Inflammatory macrophage treated with lipopolysaccharide for 1 hour (primary cell): ENCODE measurements at places on chromosomes 1 and 21.

GRCh38 chr1:47781171-47781959 is 215.8 kb downstream of the TRABD2B start:
- no peak for DNase-seq

DNA sequence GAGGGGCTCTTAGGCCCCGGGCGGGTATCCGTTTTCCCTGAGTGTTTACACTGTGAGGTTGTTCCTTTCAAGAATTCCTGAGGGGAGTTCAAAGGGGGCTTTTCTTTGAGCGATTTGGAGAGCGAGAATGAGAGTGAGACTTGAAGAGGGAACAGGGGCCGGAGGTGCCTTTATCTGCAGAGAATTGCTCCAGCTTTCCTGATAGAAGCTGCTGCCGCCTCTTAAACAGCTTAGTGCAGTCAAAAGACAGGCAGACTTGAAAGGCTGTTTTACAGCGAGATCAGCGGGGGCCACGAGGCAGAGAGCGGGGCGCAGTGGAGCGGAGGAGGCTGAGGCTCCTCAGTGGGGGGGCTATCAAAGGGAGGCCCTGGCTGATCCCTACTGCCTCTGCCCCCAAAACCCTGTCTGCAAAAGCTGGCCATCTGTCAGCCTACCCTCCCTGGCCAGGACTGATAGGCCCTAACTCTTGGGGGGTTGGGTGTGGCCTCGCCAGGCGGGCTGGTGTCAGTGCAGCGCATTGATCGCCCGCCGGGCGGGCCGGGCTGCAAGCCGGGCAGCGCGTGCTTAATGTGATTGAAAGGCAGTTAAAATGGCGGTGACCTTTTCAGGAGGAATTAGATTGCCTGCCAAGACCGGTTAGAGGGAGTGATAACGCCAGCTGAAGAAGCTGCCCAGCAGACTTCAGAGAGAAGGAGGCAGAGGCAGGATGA is 36.4 kb downstream of the TMEM53 start:
- no peak for DNase-seq

GRCh38 chr1:11858968-11859871 is 475 bp upstream of the NPPB start:
- DNase-seq = no peak

DNA sequence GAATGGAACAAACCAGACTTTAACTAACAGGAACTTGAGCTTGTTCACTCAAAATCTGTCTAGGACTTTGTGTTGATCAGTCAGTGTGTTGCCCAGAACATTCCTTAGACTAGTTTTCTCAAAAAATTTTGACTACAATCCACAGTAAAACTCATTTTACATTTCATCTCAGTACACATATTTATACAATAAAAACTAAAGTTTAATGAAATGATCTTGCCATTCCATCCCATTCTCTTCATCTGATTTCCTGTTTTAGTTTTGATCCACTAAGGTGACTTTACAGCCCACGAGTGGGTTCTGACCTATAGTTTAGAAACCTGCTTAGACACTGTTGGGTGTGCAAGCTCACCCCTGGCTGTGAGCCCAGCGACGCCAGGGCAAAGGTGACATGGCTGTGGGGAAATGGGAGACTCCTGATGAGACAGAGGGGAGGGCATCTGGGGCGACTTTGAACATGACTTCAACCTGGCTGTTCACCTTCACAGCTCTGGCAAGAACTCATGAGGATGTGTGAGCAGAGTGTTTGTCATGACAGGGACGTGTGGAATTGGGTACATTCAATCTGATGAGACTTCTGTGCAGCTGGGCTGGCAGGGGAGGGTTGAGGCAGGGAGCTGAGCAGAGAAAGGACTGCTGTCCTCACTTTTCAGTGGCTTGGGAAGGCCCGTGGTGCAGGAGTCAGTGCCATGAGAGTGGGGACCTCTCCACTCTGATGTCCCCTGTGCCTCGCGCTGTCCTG is 40.6 kb downstream of the LHX4 start:
- DNase-seq = no peak

DNA sequence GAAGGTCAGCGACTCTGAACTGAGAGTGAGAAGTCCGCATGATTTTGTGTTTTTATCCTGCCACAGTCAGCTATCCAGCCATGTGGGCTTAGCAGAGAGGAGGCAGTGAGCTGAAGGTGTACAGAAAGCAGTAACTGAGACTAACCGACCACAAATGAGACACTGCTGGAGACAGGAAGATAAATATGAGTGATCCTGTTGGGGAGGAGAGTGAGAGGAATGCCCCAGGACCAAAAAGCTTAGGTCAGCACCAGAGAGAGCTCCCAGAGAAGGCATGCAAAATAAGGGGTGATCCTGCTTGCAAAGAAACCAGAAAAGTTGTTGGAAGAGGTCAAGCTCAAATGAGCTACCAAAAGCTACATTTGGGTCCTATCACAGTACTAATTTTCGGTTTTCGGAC is 63.7 kb downstream of the HLCS start:
- DNase-seq = no peak

DNA sequence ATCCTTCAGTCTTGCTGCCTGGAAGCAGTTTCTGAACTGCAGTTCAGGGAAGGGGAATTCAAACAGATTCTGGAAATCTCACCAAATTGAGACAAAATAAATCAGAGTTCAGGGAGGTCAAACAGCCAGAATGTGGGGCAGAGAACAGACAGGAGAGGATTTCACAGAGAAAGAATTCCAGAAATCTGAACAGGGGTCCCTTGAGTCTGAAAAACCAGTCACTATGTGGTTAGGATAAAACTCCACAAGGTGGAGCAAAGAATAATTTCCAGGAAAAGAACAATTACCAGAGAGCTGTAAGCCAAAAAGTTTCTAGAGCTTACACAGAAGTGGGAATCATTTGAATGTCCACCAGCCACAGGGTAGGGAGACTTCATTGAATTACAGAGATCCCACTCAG is 84.7 kb downstream of the URB2 start:
- DNase-seq = no peak

DNA sequence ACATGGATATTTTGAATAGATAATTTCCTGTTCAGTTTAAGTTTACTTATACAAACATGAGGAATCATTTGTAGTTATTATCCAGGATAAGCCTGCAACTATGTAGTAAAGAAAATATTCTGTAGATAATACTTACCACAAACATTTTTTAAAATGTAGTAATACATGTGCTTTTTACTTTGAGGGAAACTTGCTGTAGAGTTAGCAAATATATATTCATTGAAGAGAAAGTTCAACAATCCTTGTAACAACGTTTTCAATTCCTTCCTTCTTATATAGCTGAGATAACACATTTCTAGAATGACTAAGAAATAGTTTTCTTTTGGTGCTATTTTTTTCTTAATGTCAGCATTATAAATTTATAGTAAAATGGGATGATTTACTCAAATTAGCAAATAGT is 664.6 kb upstream of the ADAMTS5 start:
- no peak for DNase-seq

- no peak for DNase-seq
Measured at GRCh38 chr1:226981838-226982237, 41.7 kb downstream of the COQ8A start.

GRCh38 chr1:19057784-19058475 is 101.5 kb upstream of the IFFO2 start:
- DNase-seq = no peak

GRCh38 chr21:39051588-39051949 is 131.7 kb downstream of the PSMG1 start:
- DNase-seq = no peak

DNA sequence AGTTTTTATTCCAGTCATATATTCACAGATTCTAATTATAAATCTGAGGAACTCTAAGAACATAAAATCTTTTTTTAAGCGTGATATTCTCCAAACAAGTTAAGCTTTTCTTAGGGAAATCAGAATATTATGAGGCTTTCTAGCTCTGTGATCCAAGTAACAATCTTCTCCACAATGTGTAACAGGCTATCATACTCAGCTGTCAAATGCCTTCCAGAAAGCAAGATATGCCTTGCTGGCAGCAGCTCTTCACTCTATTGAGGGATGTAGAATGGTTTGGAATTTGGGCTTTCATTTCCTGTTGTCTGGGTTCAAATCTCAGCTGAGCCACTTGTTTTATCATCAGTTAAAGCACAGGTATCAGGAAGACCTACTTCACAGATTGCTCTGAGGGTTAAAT is 446.5 kb downstream of the PTBP2 start:
- DNase-seq = no peak

DNA sequence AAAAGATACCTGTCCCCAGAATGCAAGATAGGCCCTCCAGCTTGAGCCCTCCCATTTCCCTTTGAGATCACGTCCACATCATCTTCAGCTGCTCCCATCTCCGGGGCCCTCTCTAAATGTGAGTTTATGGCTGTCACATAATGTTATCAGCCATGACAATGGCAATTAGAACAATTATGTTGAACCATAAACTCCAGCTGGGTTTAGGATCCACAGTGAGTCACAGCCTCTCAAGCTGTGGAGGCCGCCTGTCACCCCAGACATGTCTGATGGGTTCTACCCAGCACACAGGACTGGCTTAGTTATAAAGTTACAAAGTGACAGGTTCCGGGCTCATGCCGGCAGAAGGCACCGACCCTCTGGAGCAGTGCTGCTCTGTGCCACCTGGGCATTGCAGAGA is 597.3 kb downstream of the PTPRU start:
- DNase-seq = no peak

GRCh38 chr1:7657287-7658016 is 113.6 kb upstream of the VAMP3 start:
- DNase-seq = no peak

GRCh38 chr1:54287801-54288211 is 87.8 kb downstream of the MRPL37 start:
- no peak for DNase-seq

DNA sequence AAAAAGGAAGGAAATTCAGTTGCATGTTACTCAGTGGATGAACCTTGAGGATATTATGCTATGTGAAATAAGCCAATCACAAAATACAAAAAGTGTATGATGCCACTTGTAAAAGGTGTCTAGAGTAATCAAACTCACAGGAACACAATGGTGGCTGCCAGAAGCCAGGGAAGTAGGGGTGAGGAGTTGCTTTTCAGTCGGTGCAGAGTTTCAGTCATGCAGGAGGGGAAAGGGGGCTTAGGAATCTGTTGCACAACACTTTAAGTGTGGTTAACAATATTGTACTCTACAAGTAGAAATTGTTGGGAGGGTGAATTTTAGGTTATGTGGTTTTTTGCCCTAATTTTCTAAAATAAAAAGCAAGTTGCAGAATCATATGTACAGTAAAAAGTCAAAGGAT is 184.2 kb upstream of the RAB4A start:
- DNase-seq = no peak

GRCh38 chr1:226210571-226211176 is 12.8 kb upstream of the MIXL1 start:
- DNase-seq = no peak

DNA sequence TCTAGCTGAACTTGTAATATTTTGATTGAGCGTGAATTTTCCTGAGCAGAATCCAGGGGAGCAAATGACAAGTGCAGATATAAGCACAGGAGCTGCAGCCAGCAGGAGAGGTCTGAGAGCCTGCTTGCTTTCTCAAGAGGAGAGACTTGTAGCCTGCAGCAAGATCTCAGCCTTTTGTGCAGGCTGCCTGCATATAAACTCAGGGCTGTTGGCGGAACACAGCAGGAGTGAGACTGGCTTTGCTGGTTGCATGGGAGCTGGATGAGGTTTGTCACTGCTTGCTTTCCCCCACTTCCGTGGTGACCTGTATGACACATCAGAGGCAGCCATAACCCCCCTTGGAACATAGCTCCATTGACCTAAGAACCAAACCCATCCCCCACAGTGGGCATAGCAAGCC is 725.4 kb upstream of the RGS18 start:
- no peak for DNase-seq

DNA sequence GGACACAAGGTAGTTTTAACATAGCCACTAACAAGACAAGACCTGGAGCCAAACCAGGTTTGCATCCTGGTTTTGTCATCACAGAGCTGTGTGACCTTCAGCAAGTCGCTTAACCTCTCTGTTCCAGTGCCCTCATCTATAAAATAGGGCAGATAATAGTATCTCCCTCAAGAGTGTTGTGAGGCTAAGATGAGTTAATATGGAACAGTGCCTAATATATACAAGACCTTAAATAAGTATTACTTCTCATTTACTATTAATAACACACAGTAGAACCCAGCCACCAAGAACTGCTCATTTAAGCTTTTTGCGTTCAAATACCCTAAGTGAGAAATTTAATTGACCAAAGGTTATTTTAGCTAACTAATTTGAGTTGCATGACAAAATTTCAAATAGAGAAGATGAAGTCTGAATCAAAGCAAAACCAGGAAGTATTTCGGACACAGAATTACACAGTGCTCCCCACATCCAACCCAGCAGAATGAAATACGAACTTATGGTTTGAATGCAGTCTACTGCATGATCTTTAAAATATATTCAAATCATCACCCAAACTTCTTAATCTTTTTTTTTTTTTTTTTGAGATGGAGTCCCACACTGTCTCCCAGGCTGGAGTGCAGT is 123.9 kb upstream of the KRTAP19-8 start:
- no peak for DNase-seq

DNA sequence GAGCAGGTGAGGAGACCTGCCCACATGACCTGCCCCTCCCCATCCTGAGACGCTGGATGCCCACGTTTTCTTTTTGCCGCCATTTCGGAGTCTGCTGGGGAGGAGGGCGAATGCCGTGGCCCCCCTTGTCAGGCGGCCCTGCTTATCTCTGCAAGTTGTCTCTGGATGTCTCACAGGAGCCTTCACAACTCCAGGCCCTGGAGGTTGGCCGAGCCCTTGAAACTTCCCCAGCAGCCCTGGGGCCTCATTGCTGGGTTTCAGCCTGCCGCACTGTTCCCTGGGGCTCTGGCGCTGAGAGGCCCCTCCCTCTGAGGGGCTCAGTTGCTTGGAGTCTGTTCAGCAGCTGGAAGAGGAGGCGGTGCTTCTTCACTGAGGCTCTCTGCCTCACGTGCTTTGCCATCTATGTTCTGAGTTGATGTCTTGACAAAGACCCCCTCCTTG is 29.8 kb upstream of the ZBTB21 start:
- DNase-seq = no peak

GRCh38 chr1:6935911-6936690 is 150.8 kb downstream of the CAMTA1 start:
- DNase-seq = no peak

DNA sequence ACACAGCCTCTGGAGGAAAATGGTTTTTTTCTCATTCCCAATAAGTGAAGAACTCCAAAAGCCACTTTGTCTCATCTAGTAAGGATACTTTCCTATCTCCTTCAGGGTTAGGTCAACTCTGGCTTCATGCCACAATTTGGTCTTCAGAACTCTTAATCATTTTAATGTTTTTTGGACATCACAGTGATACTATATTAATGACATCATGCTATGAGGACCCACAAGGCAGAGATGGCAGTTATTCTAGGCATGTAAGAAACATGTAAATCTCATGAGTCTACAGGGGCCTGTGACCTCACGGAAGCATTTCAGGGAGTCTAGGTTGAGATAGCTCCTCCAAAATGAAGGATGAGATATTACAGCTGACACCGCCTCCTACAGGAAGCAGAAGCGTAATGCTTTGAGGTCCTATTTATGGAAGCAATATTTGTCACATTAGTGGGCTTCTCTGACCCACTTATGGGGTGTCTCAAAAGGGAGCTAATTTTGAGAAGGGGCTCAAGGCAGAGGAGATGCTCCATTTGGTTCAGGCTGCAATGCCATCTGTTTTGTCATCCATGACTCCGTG is 5.0 kb upstream of the GPR137B start:
- DNase-seq = no peak

GRCh38 chr1:62613890-62614289 is 16.6 kb downstream of the ANGPTL3 start:
- no peak for DNase-seq

GRCh38 chr1:212518188-212519054 is 85.7 kb downstream of the NENF start:
- DNase-seq = peak; percentile 27
